ENCODE measurements at places on chromosomes 7 and 10.

GRCh38 chr7:104921596-104921995 lies 92.4 kb upstream of the KMT2E start:
- no peak for DNase-seq

- no peak for DNase-seq
Measured at GRCh38 chr10:112526906-112527305, 79.9 kb downstream of the VTI1A start.

DNA sequence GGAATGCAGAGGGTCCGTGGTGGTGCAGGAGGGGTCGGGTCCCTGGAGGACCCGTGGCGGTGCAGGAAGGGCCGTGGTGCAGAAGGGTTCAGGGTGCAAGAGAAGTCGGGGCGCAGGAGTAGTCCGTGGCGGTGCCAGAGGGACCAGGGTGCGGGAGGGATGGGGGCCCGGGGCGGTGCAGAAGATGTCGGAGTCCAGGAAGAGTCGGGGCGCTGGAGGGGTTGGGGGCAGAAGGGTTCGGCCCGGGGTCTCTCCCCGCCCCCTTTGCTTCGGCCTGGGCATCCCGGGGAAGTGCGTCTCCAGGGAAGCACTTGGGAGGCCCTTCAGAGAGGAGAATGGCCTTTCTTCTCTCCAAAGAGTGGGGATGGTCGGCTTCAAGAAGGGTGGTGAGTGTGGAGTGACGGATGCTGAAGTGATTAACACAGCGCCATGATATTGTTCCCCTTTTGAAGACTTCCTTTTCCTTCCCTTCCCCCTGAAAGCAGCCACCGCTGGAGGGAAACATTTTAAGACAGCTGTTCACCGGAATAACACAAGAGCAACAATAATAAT lies 997 bp downstream of the WDR37 start:
- no peak for DNase-seq

GRCh38 chr7:12643644-12644043 lies 43.8 kb upstream of the ARL4A start:
- DNase-seq: no peak

GRCh38 chr7:138802706-138803105 lies 4.7 kb upstream of the ATP6V0A4 start:
- no peak for DNase-seq

- DNase-seq: no peak
Measured at GRCh38 chr7:157409753-157410727, 73.2 kb downstream of the DNAJB6 start.

- no peak for DNase-seq
Measured at GRCh38 chr7:49483142-49483541, 290.3 kb upstream of the VWC2 start.

GRCh38 chr10:126131341-126131740 lies 235.0 kb downstream of the FANK1 start:
- DNase-seq: no peak

DNA sequence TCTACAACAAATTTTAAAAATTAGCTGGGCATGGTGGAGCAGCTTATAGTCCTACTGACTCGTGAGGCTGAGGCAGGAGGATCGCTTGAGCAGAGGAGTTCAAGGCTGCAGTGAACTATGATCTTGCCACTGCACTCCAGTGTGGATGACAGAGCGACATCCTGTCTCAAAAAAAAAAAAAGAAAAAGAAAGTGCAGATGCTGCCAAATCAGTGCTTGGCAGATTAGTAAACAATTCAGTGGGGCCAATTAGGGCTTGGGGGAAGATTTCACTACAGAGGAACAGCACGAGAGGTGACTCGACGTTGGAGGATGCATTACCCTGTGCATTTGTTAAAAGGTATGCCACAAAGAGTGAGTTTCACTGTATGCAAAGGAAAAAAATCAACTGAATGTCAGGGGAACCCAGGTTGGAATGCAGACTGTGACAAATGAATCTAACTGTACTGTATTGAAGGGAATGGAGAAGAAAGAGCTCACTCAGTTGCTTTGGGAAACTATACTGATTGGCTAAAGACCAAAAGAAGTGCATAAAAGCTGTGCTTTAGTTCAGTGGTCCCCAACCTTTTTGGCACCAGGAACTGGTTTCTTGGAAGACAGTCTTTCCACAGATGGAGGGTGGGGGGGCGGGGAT lies 31.6 kb downstream of the GARIN1A start:
- peak; percentile 35 for DNase-seq

- DNase-seq: no peak
Measured at GRCh38 chr7:158840604-158841003, 11.3 kb upstream of the ESYT2 start.

DNA sequence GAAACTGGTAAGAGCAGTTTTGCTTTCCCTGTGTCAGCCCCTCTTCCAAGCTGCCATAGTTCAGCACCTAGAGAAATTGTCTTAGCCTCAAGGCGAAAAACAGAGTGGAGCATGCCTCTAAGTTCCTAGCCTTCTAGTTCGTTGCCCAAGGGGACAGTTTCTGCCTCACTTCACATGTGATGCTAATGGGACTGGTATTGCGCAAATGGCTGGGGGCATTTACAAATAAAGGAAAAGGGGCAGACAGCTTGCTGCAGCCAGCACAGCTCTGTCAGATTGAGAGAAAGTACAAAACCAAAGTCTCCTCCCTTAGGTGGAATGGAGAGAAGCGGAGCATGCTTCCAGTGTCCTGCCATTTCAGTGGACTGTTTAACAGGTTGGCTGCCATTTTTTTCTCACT lies 567.7 kb downstream of the ETV1 start:
- no peak for DNase-seq

DNA sequence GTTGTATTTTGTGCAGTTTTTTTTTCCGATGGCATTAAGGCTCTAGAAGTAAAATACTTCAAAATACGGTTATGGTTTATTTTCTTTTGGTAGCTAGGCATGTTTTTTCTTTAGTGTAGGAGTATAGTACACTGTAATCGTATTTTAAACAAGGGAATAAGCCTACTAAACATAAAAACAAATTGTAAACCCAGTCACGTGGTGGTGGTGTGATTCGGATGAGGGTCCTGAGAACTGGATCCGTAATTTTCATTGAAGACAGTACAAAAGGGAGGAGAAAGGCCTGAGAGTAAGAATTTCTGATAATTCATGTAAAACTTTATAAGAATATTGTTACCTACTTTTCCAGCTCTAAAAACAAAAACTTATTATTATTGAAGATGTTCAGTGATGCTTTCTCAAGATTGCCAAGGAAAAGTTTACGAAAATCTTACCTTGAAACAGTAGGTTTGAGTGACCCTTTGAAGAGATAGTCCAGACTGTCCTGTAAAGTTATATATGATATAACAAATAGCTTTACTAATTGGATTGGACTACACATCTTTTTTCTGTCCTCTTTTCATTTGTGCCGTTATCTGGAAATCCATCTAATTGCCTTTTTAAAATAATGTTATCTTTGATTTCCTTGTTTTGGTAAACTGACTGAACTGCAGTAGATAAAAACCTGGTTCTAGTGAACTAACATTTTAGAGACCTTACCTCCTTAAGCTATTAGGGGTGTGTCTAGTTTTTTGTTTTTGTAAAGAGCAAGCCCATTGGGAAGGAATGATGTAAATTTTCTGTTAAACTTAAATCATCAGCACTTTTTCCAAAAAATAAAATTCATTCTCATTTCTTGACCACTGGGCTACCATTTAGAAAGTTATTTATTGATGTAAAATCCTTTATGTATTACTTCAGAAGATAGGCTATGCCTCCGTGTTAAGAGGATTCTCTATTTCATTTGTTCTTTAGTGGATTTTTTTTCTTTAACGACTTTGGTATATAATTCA lies 1.0 kb upstream of the PBLD start:
- no peak for DNase-seq

DNA sequence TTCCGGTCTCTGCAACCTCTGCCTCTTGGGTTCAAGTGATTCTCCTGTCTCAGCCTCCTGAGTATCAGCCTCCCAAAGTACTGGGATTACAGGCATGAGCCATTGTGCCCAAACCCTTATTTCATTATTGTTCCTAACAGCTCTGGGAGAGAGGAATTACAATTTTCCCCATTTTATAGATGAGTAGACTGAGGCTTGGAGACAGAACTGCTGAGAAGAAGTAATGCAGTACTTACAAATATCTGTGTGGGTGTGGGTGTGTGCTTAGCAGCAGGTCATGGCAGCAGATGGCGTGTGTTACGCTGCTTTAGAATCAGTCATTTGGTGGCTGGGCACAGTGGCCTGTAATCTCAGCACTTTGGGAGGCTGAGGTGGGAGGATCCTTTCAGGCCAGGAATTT lies 7.4 kb downstream of the PRKRIP1 start:
- DNase-seq: no peak

- DNase-seq: peak; percentile 36
Measured at GRCh38 chr10:3096149-3096548, 28.8 kb downstream of the PFKP start.

- no peak for DNase-seq
Measured at GRCh38 chr10:34962866-34963265, 127.3 kb downstream of the CUL2 start.

DNA sequence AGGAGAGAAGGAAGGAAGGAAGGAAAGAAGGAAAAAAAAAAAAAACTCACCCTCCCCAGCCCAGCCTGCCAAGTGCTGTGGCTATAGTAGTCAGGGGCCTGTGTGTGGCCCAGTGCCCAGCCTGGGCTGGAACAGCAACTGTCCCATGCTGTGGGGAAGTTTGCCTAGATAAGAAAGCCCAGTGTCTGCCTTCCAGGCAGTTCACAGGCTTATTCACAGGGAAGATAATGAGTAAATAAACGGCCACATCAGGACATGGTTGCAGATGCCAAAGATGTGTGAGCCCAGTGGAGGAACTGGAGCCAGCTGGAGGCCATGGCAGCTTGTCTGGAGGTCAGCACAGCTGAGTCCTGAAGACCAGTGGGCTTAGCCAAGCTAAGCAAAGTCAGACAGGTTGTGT lies 132.4 kb upstream of the FOXK1 start:
- DNase-seq: no peak

DNA sequence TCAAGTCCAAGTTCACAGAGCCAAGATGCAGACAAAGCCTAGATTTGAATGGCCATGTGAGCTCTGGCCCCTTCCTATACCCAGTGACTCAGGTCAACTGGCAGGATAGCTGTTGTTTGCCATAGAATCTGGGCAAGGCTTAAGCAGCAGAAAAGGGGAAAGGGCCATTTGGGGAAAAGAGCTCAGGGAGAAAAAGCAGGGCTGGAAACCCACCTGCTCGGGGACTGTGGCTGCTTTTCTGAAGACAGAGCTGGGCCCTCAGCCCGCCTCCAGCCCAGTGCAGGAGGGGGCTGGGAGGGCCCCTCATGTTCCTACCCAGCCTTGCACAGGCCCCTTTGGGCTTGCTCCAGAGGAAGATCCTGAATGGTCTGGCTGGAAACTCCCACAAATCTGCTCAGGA lies 32.6 kb upstream of the HABP2 start:
- DNase-seq: no peak

DNA sequence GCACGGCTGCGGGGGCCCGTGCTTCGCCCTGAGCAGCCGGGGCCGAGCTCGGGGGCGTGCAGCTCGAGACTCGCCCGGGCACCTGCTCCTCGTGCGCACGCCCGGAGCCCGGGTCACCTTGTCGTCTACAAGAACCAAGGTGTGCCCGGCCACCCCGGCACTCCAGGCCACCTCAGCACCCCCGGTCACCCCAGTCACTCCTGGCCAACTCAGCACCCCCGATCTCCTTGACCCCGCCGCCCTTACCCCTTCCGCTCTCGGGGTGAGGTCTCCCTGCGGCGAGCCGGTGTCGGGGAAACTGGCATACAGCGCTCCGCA lies 268 bp upstream of the IGFBP3 start:
- DNase-seq: no peak

DNA sequence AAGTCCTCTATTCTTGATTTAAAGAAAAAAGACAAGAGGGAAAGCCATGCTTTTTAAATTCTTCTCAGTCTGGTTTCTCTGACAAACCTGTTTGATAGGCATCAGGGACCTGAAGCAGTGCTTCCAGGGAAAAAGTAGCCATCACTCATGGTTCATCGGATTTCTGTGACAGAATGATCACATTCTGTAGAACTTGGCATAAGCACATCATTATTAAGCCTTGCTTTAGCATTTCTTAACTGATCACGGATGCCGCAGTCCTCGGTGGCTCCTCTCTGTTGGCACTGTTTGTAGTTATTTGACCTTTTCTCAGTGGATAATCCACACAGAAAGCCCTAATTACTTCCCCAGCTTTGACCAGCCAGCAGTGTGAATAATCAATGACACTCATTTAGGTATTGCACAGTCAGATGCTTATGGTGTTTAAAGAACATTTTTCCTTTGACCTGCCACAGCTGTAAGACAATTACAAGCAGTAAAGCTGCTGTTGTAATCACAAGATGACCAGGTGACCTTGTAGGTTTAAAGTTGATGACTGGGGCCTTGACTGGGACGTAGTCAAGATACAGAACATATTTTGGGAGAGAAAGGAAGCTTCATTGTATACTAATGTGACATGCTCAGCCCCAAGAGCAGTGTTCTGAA lies 64.4 kb upstream of the SKAP2 start:
- DNase-seq: no peak

GRCh38 chr7:33882950-33883670 lies 22.2 kb upstream of the BMPER start:
- no peak for DNase-seq

- DNase-seq: no peak
Measured at GRCh38 chr10:92993699-92994272, 66.8 kb upstream of the CYP26C1 start.

- DNase-seq: peak; percentile 89
Measured at GRCh38 chr10:6201516-6201975, 1.2 kb upstream of the PFKFB3 start.

- DNase-seq: no peak
Measured at GRCh38 chr7:88866265-88866863, 70.8 kb upstream of the TEX47 start.

DNA sequence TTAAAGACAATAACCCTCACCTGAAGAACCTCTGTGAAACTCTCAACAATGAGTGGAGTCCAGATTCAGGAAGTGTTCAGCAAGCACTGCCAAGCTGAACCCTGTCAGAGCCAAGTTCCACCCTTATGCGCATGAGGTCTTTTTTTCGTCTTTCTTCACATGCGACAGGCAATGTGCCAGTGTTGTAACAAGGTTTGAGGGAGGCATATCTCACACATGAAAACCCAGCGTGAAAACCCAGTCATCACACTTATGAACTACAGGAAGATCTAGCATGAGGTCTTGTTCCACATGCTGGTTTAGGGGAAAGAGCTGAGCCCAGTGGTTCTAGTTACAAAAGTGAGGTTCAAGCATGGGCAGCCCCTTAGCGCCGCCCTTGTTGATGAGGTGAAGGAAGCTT lies 49.7 kb downstream of the RABGEF1 start:
- no peak for DNase-seq

GRCh38 chr7:24690251-24690650 lies 67.0 kb downstream of the GSDME start:
- no peak for DNase-seq

- DNase-seq: no peak
Measured at GRCh38 chr10:90977162-90977854, 56.4 kb upstream of the ANKRD1 start.

GRCh38 chr7:22476824-22477223 lies 23.2 kb downstream of the STEAP1B start:
- DNase-seq: no peak

All from RPMI8226 (cell line).